ENCODE measurements at places on chromosomes 16 and 17.

- no peak for DNase-seq
These were observed 29.0 kb upstream of the KPNB1 start for GRCh38 chr17:47620503-47621245.

DNA sequence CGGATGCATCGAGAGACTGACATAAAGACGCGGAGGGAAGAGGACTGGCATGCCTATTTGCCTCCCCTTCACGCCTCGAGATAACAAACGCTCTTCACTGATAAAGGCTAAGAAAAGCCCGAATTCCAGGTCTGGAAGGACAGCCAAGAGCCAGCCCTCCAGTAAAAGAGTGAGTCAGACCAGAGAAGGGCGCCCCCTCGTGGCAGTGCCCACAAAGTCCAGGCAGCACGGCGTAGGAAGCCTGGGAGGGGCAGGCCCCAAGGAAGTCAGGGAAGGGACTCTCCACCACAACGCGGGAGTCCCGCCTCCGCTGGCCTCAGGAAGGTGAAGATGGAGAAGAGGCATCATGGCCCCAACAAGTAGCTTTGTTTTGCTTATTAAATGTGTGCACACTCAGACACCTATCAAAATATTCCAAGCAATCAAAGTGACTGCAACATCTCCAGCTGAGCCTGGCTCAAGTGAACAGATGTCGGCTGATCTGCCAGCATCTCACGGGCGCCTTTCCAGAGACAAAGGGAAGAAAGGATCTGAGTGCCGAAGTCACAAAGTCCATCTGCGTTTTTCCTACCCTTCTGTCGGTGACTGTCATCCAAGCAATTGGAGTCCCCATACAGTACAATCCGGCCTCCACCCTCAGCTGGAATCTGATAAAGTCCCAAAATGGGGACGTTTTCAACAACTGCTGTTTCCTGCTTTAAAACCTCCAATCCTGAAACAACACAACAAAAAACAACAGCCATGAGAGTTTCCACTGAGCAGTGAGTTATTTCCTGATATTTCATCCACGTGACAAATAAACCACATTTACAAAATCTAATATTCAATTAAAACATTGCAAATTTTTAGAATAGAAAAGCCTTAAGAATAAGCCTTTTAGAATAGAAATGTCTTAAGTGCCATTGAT is 20.4 kb upstream of the SLC38A8 start:
- DNase-seq: peak; percentile 87

- no peak for DNase-seq
These were observed 374.5 kb upstream of the MON1B start for GRCh38 chr16:76816475-76816874.

GRCh38 chr17:57814421-57814820 is 35.4 kb downstream of the MRPS23 start:
- no peak for DNase-seq

- DNase-seq: peak; percentile 50
These were observed 4.9 kb upstream of the ZNF267 start for GRCh38 chr16:31868691-31869167.

- DNase-seq: no peak
These were observed 53.7 kb upstream of the LGALS9 start for GRCh38 chr17:27577121-27577761.

DNA sequence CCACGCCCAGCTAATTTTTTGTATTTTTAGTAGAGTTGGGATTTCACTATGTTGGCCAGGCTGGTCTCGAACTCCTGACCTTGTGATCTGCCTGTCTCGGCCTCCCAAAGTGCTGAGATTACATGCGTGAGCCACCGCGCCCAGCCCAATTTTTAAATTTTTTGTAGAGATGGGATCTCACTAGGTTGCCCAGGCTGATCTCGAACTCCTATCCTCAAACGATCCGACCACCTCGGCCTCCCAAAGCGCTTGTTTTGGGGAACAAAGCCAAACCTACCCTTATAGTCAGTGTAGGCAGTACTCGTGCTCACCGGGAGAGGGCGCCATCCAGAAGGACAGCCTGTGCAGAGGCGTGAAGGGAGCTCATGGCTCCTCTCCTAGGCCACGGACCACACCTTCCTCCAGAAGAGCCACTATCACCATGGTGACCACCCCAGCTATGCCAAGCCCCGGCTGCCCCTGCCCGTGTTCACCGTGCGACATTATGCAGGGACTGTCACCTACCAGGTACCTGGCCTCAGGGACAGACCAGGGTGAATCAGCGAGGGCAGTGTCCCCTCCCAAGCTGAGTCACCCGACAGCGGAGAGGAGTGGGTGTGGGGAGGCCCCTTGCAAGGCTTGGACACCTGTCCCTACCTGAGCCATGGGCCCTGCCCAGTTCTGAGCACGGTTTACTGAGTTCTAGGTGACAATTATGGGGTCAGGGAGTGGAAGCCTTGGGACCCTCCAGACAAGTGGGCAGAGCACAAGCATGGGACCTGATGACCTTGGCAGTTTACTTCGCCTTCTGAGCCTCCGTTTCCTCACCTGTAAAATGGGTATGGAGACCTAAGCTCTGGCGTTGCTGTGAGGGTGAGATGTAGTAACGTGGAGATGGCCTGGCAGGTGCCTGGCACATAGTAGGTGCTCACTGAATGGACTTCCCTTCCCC is 13.7 kb downstream of the MYO15B start:
- DNase-seq: peak; percentile 69

DNA sequence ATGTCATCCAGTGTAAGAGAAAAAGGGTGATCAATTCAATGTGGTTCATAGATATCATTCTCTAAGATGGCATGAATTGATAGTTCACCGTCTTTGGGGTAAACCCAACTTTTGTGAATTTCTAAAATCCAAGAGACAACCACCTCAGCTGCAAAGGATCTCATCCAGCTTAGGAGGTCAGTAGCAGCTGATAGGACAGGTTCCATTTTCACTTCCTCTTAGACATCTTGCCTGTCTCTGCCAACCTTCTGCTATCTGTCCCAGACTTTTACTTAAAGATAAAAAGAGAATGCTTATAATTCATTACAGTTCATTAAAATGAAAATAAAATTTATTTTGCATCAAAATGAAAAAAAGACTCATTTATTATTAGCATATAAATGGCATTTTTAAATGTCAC is 468.2 kb downstream of the XYLT1 start:
- DNase-seq: no peak

GRCh38 chr16:57797526-57798266 is 4.6 kb downstream of the KIFC3 start:
- DNase-seq: no peak

DNA sequence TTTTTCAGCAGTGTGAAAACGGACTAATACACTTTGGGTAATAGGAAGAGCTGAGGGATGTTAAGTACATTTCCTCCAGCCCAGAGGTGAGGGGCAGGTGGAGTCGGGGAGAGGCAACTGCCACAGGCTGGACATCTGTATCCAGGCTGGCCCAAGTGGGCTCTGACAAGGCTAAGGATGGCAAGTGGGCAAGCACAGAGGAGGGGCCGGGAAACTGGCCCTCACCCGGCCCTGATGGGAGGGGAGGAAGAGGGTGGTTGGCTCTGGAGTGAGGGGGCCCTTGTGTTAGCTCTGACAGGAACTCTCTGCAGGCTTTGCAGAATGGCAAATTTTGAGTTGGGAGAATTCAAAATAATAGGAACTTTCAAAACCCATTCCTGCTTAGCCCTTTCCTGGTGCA is 251.0 kb upstream of the TNRC6C start:
- DNase-seq: no peak

DNA sequence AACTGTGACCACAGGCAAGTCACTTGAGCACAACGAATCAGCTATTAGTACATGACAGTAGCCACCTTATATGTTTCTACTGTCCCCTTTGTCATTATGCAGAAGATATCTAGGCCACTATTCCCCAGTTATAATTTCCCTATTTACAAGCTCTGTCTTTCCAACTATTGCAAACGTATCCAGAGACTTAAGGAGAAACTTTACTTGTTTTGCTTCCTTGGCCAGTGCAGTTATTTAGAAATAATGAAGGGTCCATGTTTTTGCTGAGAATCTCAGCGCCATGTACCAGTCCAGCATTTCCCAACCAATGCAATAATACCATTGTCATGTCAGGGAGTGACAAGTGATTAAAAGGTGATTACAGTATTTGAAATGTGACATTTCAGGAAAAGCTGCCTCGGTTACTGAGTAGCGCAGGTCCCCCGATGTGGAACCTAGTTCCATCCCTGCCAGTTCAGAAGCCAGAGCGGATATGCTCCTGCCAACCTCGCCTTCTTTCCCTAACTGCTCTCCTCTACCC is 743 bp downstream of the ZNF624 start:
- no peak for DNase-seq

DNA sequence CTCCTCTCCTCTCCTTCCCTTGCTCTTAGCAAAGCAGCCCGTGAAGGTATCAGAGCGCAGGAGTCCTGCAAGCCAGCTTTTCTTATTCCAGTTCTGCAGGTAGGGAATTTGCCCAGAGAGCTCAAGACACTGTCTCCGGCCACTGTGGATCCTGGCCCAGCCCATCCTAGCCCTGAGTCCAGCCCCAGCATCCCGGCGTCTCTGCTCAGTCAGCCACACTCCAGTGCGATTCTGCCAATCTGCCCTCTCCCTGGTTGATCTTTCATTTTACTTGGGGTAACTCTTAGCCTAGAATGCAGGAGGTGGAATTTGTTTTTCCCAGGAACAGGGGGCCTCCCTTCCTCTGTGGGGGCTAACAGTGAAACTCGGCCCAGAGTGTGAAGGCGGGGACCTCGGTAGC is 176.9 kb upstream of the GSE1 start:
- DNase-seq: no peak

- DNase-seq: no peak
These were observed 10.9 kb downstream of the HSPB9 start for GRCh38 chr17:42133461-42134041.

- no peak for DNase-seq
These were observed 800 bp upstream of the NME4 start for GRCh38 chr16:396199-396598.

GRCh38 chr17:77214328-77214727 is 73.6 kb downstream of the SEC14L1 start:
- no peak for DNase-seq

- DNase-seq: no peak
These were observed 172.3 kb downstream of the KATNIP start for GRCh38 chr16:27722207-27722606.

DNA sequence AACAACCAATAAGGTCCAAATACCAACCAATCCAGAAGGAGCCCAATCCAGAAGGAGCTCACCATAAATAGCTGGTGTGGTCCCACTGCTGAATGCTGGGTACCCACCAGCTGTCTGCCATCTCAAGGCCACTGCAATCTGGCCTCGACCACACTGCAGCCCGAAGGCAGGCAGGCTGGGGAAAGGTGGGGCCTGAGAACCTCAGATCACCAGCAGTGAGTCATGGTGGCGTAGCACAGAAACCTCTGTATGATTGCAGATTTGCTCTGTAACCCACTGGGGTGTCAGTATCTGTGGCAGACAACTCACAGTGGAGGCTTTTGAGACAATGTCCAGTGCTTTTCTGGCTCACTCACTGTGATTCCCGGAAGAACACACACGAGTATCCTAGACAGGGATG is 14.7 kb upstream of the CMTR2 start:
- DNase-seq: no peak

DNA sequence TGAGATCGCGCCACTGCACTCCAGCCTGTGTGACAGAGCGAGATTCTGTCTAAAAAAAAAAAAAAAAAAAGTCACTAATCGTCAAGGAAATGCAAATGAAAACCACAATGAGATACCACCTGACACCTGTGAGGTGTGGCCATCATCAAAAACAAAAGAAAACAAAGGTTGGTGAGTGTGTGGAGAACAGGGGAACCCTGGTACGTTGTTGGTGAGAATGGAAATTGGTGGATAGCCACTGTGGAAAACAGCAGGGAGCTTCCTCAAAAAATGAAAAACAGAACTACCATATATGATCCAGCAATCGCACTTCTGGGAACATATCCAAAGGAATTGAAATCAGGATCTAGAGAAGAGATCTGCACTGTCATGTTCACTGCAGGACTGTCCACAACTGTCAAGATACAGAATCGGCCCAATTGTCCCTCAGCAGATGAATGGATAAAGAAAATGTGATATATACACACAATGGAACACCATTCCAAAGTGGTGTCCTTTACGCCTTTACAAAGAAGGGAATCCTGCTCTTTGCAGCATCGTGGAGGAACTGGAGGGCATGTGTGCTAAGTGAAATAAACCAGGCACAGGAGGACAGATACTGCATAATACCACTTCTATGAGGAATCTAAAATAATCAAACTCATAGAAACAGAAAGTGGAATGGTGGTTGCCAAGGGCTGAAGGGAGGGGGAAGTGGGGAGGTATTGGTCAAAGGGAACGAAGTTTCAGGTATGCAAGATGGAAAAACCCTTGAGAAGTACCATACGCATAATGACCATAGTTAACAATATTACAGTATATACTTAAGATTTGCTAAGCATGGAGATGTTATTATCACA is 63.5 kb upstream of the PLCG2 start:
- DNase-seq: no peak

GRCh38 chr16:23074423-23074822 is 74.8 kb downstream of the USP31 start:
- DNase-seq: no peak

- DNase-seq: no peak
These were observed 82.8 kb downstream of the MYH13 start for GRCh38 chr17:10290041-10290440.

DNA sequence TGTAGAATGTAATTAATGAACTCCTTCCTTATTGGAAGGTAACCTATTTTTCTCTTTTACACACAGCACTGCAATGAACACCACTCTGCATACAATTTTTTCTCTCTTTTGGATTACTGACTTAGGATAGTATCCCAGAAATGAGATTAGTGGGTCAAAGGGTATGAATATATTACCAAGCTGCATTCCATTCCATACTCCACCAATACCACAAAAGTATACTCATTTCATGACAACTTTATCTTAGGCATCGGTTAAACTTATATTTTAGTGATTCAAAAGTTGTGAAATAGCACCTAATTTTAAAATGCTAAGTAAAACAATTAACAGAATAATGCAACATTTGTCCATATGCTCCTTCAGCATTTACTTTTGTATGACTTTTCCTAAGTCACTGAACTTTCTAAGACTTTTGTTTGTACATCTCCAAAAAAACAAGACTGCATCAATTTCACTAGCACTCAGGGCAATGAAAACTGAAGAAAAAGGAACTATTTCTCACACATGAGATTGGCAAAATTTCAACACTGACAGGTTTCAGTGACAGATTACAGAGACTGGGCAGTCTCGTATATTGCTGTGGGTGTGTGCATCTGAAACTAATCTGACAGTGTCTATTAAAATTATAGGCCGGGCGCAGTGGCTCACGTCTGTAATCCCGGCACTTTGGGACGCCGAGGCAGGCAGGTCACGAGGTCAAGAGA is 32.1 kb downstream of the HELZ start:
- DNase-seq: no peak

- no peak for DNase-seq
These were observed 19.7 kb upstream of the TEX2 start for GRCh38 chr17:64282753-64283080.

Data from urothelium cell line (cell line).